ENCODE measurements at places on chromosomes 4 and X.
A peak's percentile ranks its signal among the peaks of the same experiment; 100 is the strongest.

DNA sequence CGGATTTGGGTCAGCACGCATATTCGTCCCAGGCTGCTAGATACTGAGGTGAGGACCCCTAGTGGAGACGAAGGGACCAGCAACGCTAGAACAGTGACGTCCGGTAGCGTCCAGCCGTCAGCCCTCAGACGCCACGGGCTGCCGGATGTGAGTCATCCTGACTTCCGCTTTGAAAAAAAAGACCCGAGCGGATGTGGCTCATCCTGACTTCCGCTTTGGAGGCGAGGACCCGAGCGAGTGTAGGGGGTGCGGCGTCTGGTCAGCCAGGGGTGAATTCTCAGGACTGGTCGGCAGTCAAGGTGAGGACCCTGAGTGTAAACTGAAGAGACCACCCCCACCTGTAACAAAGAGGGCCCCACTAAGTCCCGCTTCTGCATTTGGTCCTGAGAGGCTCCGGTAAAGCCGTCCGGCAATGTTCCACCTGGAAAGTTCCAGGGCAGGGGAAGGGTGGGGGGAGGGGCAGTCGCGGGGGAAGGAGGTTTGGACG, at the start of gene MAGEB2:
TSS of gene MAGEB2 (plus strand) at position 207 of the 487 bp plus-strand sequence. CDS start 3,018 bp downstream, outside the sequence.
- no peak for DNase-seq

DNA sequence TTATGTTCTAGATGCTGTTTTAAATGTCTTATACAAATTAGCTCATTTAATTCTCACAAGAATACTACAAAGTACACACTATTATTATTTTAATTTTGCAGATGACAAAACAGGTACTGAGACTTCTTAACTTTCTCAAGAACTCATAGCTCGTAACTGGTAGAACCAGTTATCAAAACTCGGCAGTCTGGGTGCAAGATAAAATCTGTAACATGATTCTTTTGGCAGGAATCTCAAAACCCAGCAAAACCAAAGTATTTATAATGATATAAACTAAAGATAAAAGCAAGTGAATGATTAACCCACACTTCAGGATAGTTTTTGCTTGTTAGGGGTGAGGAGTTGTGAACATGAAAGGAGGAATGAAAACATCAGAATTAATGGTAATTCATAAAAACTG, 27.6 kb downstream of the CLNK start:
- DNase-seq = no peak

- DNase-seq = no peak
These were observed 18.9 kb downstream of the LEF1 start for GRCh38 chr4:108149588-108150380.

- no peak for DNase-seq
These were observed 51.5 kb downstream of the PSAPL1 start for GRCh38 chr4:7383266-7383665.

- peak; percentile 27 for DNase-seq
These were observed 555.6 kb downstream of the PPARGC1A start for GRCh38 chr4:23333946-23334878.

- DNase-seq = no peak
These were observed 22.4 kb downstream of the GRXCR1 start for GRCh38 chr4:42914937-42915336.

- no peak for DNase-seq
These were observed 125.7 kb downstream of the ZNF827 start for GRCh38 chr4:145812919-145813318.

- DNase-seq = no peak
These were observed 99.5 kb downstream of the SORBS2 start for GRCh38 chr4:185712350-185713024.

- no peak for DNase-seq
These were observed 284.7 kb downstream of the EVC2 start for GRCh38 chr4:5423670-5424069.

DNA sequence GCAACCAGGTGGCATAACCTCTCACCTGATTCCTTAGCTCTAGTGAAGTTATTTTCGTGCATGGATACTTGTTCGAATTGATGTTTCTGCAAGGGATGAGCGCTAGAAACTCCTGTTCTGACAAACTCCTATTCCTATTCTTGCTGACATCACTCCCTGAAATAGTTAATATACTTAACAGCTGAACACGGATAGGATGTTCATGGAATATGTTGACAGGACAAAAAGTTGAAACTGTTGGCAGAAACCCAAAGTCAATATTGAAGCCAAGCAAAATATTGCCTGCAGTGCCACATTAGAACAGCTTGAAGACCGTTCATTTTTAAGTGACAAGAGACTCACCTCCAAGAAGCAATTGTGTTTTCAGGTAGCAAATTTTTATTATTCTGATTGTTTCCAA, at the start of gene KLKB1:
TSS of gene KLKB1 (plus strand) at position 287 of the 400 bp plus-strand sequence. CDS start 689 bp downstream, outside the sequence.
- DNase-seq = no peak

Measured in activated CD4-positive, alpha-beta memory T cell treated with anti-CD3 and anti-CD28 coated beads, Interleukin-2, amount 10 ng/mL, durations not matched to agents 7 days and 5 days (primary cell).